ENCODE measurements at places on chromosomes 2 and 18. TPM values are rescaled to one million over a fixed set of nuclear protein-coding genes. Genes with fewer than 3 reads are reported as not detected.

Gene DSC2
- total RNA-seq = 17.9 TPM

Gene KRTCAP3
- total RNA-seq = 8.8 TPM

Gene NIF3L1
- 64.8 TPM for total RNA-seq

Gene CD207
- total RNA-seq = 2.5 TPM

Gene ZBTB7C
- total RNA-seq = 5.6 TPM

Gene CHST9
- 3.7 TPM for total RNA-seq

Gene CXCR4
- 2.6 TPM for total RNA-seq

Gene NYAP2
- 0.14 TPM for total RNA-seq

Gene ST8SIA5
- not detected for total RNA-seq

Gene SFTPB
- total RNA-seq = 1.4 TPM

Gene PLGLB1
- 7.5 TPM for total RNA-seq
